ENCODE measurements at places on chromosomes 2 and 18. TPM values are rescaled to one million over a fixed set of nuclear protein-coding genes. Genes with fewer than 3 reads are reported as not detected.

PRADC1 gene
- 21.4 TPM for total RNA-seq

DNAJC5G gene
- not detected for total RNA-seq

CXCR2 gene
- total RNA-seq = 3.0 TPM

COL3A1 gene
- total RNA-seq = 121 TPM

SERPINB11 gene
- 37.8 TPM for total RNA-seq

MTCL1 gene
- total RNA-seq = 73.1 TPM

NGEF gene
- 2.0 TPM for total RNA-seq

MC5R gene
- not detected for total RNA-seq

GAREM2 gene
- total RNA-seq = 3.5 TPM

FBXO41 gene
- total RNA-seq = 7.4 TPM

UGT1A5 gene
- total RNA-seq = not detected

ZAP70 gene
- total RNA-seq = 1.8 TPM

SOX11 gene
- not detected for total RNA-seq

GTF2A1L gene
- 3.6 TPM for total RNA-seq

CAPN13 gene
- 5.7 TPM for total RNA-seq

MLPH gene
- total RNA-seq = 371 TPM

Measured in prostate gland (tissue), 2 donors.